ENCODE measurements at places on chromosomes 16 and 17.

DNA sequence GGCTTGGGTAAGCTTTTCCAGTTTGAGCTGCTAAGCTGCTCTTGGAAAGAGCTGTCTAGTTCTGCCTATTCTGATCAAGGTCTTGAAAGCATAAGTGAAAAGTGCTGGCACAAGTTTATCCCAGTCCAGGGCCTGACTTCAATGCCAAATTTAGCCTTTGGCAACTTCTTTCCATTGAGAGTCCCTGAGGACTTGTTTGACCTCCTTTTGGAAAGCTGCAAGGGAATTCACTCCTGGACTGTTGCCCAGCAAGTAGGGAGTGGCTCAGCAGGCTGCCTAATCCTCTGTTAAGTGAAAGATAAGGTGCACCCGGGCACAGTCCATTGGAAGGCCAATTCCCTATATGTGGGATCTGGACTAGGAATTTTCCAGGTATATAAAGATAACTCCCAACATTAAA, 16.0 kb upstream of the TANC2 start:
- DNase-seq: no peak

DNA sequence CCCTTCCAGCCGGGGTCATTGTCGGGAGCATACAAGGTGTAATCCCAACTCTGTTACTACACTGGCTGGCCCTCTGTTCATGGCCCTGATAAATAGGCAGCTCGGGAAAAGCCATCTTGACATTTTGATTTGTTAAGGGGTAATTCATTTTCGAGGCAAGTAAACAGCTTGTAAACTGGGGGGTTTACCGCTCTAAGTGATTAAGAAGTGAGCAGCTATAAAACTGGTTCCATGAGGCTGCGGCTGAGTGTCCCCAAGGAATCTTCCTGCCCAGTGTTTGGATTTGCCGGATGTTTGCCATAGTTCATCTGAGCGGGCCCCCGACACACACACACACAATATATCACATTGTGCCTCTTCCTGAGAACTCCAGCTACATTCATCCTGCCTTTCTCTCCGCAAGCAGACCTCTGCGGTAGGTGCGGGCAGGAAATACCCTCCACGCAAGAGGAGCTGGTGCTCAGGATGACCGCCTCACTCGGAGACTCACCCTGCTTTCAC, 92.2 kb downstream of the SOCS1 start:
- DNase-seq: no peak

- no peak for DNase-seq
Observed at GRCh38 chr17:80584176-80584905, 39.7 kb downstream of the RPTOR start.

DNA sequence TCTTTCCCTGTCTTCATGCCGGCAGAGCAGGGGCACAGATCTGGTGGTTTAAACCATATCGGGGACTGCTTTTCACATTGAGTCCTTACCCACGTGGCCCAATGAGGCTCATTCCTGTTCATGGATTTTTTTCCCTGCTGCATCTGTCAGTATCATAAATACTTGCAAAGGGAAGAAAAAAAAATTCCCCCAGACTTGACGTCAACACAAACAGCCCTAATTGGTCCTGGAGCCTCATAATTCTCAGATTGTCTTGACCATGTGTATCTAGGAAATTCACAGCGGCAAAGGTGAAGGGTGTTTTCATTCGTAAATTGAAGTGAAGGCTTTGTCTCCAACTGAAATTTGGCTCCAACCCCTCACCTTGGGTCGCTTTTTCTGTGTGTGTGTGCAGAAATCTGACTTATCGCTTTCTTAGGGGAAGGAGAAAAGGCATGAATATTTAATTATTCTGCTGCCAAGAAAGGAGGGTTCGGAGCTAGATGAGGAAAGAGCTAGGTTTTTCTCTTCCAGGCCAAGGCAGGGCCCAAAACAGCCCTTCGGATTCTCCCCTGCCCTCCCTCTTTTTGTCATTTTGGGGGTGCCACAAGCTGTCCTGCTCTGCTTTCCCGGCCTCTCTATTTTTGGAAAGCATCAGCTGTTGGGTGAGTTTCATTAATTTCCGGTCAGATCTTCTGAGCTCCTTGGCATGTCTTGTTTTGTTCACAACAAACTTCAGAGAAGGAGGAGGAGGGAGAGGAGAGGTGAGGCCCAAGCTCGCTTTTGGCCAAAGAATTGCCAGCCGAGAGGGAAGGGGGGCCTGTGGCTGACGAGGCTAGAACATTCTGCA, 17.8 kb upstream of the CIBAR2 start:
- DNase-seq: no peak

GRCh38 chr16:85401917-85402766, 211.0 kb upstream of the GSE1 start:
- DNase-seq: no peak

DNA sequence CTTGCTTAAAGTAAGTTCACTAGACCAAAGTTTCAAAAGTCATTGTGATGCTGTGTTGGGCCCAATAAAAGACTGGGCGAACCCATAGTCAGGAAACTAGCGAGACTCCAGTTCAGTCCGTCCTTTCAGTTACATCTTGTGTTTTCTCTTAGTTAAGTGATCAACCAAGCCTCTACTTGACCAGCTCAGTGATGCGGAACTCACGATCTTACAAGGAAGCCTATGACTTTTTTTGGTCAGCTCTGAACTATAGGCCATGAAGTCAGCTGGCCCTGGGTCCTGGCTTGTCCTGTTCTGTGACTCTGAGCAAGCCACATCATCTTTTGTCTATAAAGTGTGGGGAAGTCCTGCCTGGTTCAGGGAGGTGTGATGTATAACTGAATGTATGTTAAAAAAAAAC, 21.7 kb upstream of the WSCD1 start:
- no peak for DNase-seq

GRCh38 chr16:79653373-79653891, 52.9 kb upstream of the MAF start:
- DNase-seq: no peak

- DNase-seq: no peak
Observed at GRCh38 chr17:915538-916201, 63.9 kb downstream of the NXN start.

DNA sequence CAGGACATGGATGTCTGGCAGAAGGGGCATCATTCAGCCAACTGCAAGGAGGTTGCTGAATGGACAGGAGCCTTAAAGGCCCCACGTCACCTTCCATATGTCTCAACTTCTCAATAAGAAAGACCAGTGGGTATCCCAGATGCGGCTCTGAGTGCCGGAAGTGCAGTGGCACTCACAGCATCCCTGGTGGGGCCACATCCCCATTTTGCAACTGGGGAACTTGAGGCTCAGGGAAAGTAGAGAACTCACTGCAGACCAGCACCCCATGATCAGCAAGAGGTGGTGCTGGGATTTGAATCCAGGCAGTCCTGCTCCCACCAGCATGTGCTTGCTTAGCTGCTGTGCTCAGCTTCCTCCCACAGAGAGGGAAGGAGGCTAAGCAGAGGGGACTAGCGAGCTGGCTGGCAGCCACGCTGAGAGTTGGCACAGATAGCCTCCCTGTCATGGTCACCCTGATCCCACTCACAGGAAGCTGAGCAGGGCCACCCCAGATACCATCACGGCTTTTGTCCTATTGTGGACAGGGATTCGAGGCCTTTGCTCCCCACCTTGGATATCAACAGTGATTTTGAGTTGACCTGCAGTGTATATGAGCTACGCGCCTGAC, 294.2 kb upstream of the FOXF1 start:
- no peak for DNase-seq

- DNase-seq: no peak
Observed at GRCh38 chr16:87250431-87250960, 66.7 kb downstream of the C16orf95 start.

GRCh38 chr17:67546578-67547527, 169.8 kb downstream of the PITPNC1 start:
- no peak for DNase-seq

- DNase-seq: no peak
Observed at GRCh38 chr16:68028996-68029395, 5.9 kb downstream of the DUS2 start.

GRCh38 chr17:28379814-28380801, 8.6 kb downstream of the SARM1 start:
- no peak for DNase-seq

DNA sequence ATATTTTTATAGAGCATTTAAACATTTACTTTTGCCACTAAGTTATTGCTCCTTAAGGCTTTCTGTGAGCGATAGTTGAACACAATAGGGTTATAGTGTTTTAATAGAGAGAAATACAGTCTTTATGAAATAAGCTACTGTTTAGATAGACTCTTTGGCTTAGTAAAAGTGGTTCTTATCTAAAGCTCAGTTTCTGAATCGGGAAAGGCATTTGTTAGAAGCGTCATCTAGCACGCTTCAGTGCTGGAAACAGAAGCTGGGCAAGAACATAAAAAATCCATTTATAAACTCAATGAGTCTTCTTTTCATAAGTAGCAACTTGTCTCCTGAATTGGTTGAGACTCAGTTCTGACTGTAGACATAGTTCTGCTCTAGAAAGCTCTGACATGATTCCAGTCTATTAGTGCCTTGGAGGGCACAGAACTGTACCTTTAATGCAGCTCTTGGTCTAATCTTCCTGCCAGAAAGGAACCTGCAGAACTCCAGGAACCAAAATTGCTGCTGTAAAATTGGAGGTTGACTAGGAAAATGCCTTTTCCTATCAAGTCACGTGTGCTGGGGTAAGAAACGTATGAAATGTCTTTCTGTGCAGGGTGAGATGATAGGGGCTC, 55.4 kb upstream of the DNAJA2 start:
- no peak for DNase-seq

DNA sequence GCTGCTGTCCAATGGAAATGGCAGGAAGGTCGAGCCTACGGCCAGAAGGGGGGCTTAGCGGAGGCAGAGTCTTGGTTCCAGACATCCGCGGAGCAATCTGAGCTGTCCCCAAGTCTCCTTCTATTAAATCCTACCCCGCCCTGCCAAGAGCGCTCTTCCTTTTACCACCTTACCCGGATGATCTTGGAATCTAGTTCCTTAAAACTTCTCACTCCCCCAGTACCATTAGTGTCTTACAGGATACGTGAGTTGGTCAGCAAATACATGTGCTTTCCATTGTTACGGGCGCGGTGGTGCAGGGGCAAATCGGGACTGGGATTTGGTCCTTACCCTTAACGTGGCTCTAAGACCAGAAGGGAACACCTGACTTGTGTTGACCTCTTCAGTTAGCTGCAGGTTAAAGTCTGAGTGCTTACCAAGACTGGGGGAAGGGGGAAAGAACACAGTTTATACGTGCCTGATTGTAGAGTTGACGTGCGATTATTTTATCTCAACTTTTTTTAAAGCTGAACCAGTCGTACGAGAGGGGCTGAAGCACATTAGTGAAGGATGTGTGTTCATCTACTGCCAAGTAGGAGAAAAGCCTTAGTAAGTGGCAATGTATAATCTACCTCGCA, 495 bp downstream of the TXNDC17 start:
- no peak for DNase-seq

DNA sequence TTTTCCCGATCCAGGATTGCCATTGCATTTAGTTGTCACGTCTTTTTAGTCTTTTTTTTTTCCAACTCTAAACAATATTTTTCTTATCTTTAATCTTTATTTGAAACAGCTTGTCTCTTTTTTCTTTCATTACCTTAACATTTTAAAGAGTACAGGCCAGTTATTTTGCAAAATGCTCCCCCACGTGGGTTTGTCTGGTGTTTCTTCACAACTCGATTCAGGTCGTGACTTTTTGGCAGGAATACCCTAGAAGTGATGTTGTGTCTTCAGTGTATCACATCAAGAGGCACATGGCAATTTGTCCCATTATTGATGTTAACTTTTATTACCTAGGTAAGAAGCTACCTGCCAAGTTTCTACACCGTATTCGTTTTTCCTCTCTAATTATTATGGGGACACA, 17.9 kb downstream of the CMC2 start:
- DNase-seq: no peak

DNA sequence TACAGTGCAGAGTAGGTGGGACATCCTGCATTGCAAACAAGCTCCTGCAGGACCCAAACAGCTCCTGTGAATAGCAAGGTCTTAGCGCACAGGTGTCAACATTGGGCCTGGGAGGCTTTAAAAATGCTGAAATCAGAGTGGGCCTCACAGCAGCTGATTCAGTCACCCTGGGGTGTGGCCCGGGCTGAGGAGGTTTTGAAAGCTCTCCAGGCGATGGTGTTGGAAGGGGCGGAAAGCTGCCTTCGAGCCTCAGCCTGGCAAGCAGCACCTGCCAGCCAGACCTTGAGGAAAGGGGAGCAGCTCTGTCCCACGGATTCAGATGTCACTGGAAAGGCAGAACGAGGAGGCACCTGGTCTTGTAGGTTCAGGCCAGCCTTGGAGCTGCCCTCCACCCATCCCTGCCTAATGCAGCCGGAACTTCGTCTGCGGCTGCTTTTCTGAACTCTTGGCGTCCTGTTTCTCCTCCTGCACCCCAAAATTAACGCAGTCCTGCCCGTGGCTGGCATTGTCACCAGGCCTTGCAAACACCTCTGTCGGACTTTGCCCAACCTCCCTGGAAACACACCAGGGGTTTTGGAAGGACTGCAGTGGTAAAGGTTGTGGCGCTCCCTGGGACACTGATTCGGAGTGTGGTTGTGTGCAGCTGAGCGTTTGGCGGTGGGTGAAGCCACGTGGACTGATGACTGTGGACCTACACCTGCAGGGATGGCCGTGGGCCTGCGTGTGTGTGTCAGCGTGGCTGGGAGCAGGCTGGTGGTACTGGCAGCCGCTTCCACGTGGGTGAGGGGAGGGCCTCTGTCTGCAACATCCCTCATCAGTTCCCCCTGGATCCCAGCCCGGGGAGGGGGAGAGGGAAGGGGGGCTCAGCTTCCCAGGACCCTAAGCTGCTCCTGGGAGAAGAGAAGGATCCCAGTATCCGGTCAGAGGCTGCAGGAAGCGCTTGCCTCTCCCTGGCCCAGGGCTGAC, 3.4 kb downstream of the NECAB2 start:
- DNase-seq: no peak

- DNase-seq: no peak
Observed at GRCh38 chr17:66715745-66716156, 119.2 kb upstream of the CACNG5 start.

- no peak for DNase-seq
Observed at GRCh38 chr17:35406568-35406967, 25.7 kb downstream of the SLFN12 start.

GRCh38 chr17:76265624-76266243, 586 bp downstream of the UBALD2 start:
- peak; percentile 48 for DNase-seq

GRCh38 chr17:55717898-55718735, 4.5 kb downstream of the TMEM100 start:
- DNase-seq: peak; percentile 22

GRCh38 chr16:85903559-85903958, 4.6 kb downstream of the IRF8 start:
- no peak for DNase-seq

DNA sequence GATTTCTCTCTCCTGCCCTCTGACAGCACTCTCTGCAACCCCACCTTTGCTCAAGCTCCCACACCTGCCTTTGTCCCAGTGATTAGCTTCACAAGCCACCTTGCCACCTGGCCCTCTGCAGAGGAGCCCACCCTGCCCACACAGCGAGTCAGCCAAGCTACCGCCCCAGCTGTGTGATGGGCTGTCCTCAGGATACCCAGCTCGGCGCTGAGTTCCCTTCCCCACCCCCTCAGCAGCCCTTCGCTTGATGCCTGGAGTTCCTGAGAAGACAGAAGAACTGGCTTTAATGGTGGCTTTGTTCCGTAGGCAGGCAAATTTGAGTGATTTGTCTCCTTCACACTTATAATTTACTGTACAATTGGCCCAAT, 266.4 kb downstream of the CBLN1 start:
- DNase-seq: no peak

Data from T-helper 9 cell (primary cell).